Iris pigment epithelial cell (primary cell): ENCODE measurements at places on chromosomes 5 and 9.

DNA sequence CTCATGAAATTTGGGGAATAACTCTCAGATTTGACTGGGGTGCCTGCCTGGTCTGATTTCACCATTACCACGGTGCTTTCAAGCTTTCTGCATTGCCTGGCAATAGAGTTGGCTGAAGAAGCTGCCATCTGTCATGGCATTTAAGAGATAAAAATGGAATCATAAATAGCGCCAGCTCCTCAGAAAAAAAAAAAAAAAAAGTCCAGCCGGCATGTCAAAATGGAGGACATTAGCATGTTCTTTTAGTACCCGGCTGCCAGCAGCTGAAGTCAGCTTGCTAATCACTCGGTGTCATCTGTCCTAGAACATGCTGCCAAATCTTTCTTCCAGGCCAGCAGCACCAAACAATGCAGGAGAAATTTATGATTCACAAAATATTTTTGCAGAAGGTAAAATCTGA is 57.7 kb upstream of the CER1 start:
- DNase-seq: no peak

DNA sequence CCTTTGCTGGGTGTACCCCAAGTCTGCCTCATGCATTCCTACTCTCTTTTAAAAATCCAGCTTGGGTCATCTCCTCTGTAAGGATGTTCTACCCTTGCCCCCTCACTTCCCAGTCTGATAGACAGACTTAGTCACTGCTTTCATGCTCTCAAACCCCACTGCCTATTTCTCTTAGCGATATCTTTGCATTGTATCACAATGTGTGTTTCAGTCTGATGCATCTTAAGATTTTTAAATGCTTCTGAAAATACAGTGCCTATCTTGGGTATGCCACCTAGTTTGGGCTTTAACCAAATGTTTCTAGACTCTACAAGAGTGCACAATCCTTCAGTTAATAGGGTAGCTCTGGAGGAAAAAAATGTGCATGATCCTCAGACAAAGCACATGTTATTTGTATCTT is 97.8 kb downstream of the SNX18 start:
- DNase-seq: no peak

DNA sequence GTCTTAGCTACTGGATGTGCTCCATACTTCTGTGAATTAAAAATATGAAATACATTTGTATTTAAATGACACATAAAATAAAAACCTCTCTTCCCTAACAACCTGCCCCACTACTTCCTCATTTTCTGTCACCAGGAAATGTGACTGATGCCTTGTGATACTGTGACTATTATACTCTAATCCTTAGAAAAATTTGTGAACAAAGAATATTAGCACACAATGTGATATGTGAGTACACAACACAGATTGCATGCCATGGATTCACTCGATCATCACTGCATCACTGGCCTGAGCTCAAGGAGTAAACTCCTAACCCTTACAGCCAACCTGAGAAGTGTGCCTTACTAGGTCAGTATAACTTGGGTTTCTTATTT is 281.0 kb downstream of the EFNA5 start:
- DNase-seq: no peak

- DNase-seq: no peak
Measured at GRCh38 chr5:154384480-154385235, 61.1 kb upstream of the SAP30L start.

- DNase-seq: peak; percentile 16
Measured at GRCh38 chr9:132498531-132499210, 83.7 kb upstream of the BARHL1 start.

GRCh38 chr9:123820139-123820538 is 109.8 kb downstream of the DENND1A start:
- no peak for DNase-seq

DNA sequence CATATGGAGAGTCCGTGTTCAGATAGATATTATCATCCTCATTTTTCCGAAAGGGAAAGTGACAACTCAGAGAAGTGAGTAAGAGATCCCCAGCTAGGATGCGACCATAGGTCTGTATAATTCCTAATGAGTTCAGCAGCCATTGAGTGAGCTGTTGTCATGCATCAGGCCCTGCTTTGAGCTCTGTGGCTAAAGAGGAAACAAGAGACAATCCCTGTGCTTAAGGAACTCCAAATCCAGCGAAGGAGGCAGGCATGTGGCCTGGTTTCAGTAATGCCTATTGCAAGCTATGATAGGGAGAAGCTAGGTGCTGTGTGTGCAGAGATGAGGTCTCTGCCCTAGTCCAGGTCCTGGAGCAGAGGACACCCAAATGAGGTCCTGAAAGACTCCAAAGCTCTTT is 192.8 kb downstream of the ACTL7B start:
- no peak for DNase-seq

DNA sequence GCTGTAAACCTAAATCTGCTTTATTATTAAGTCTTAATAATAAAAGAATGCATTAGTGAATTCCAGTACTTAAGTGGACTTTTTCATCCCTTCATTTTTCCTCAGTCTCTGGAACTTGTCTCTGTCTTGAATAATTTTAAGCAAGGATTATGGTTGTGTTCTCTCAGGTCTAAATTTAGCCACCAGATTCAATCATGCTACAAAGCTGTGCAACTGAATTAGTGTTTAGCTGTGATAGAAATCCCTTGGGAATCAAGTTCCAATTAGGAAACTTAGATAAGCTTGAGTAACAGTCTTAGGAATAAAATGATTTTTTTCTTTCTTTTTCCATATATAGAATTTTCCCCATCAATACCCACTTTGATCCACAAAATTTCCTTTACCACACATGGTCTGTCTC is 104.3 kb downstream of the PLPPR1 start:
- no peak for DNase-seq

DNA sequence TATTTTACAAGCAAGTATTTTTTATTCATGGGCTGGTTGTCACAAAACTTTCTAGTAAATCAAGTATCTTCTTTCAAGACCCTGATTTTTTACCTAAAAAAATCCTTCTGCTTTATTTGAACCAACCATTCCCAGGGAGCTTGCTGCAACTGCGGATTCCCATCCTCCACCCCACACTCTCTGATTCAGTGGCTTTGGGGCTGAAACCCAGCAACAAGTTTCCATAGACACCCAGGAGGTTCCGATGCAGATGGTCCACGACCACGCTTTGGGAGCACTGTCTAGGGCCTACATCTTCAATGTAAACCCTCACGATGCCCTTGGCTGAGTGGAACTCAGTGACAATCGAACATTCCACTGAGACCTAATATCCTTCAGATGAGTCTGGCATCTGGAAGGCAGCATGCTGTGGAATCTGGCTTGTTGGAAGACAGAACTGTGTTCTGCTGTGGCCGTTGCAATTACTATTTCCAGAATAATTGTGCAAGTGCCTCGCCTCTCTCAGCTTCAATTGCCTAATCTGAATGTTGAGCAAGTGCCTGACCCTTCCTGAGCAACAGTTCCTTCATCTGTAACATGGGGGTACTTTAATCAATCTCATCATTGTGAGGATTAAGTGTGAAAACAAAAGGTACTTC is 105.1 kb downstream of the INSYN2B start:
- peak; percentile 78 for DNase-seq

GRCh38 chr5:91357806-91358205 is 25.3 kb downstream of the ARRDC3 start:
- DNase-seq: peak; percentile 79

GRCh38 chr9:21672761-21673160 is 129.7 kb upstream of the MTAP start:
- DNase-seq: peak; percentile 41

GRCh38 chr9:69898714-69899209 is 78.1 kb downstream of the CFAP95 start:
- peak; percentile 86 for DNase-seq

GRCh38 chr5:142689081-142689480 is 3.2 kb upstream of the FGF1 start:
- no peak for DNase-seq

DNA sequence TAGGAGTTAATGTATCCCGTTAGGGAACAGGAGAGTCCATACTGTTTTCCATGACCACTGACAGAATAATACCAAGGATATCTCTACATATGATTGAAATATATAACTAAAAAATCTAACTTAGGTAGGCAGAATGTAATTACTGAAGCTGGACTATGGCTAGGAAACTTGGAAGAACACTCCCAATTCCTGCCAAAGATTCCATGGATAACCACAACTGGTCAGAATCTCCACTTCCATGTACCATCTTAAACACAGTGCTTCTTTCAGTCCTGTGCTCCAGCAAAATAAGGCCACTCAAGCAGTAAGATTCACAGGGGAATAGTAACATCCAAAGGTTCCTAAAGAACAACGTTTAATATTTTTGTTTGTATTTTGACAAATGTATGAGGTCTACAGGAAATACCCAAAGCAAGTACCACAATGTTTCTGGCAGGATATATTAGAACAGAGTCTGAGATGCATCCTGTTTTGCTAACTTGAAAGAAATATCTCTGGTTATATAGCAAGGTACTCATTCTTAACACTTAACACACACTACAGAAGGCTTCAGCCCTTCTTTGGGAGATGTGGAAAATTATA is 295.0 kb downstream of the ADAMTS6 start:
- peak; percentile 74 for DNase-seq

- DNase-seq: no peak
Measured at GRCh38 chr5:173564106-173564505, 52.3 kb downstream of the BOD1 start.

GRCh38 chr5:125476901-125477585 is 730.6 kb upstream of the ZNF608 start:
- DNase-seq: peak; percentile 52

- no peak for DNase-seq
Measured at GRCh38 chr9:136742591-136743391, at the start of gene LCN10. TSS of gene LCN10 (minus strand) at chr9:136742940. CDS start at chr9:136742903, 37 bp downstream.

DNA sequence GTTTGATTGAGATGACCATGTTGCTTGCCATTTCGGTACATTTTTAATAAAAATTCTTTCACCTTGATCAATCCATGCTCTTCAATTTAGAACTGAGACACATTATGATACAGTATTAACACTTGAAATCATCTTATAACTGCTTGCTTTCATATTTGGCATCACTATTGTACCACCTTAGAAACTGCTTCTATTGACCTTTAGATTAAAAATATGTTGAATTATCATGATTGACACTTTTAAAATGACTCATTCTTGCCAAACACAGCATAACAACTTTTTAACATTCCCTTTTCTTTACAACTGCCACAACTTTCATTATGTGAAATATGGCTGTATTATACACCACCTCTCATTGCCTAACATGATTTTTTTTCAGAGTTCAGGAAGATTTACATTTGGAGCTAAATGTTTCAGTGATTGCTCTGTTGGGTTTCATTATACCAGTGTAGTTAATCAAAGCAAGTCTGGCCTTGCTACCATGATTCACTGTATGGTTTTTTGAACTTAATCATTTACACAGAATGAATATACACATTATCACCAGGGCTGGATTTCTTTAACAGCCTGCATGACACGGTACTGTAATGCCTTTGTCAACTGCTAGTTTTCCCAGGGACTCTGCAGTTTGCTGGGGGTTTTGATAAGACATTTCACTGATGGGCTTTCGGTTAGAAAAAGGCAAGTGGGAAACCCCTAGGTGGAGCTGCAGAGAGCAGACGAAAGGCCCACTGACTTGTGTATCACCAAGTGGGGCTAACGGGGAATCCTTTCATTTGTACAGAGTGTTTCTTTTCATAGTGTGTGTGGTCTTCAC is 93.6 kb upstream of the TLE4 start:
- peak; percentile 37 for DNase-seq

DNA sequence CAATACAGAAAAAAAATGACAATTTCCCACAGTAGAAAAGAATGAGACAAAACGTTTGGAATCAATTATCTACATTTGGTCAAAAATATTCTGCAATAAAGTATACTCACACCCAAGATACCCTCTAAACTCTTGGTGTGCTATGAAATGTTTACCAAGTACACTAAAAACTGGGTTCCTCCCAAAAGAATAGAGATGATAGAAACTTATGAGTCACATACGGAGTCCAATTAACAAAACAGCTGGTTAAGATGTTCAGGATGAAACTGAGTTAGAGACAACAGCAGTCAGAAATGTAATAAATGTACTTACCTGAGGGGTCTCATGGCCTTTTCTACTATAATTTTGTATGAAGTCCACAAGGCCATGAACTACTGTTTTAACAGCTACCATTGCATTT is 25.7 kb downstream of the RC3H2 start:
- DNase-seq: no peak

- DNase-seq: no peak
Measured at GRCh38 chr5:81389025-81389424, 4.9 kb downstream of the ACOT12 start.

DNA sequence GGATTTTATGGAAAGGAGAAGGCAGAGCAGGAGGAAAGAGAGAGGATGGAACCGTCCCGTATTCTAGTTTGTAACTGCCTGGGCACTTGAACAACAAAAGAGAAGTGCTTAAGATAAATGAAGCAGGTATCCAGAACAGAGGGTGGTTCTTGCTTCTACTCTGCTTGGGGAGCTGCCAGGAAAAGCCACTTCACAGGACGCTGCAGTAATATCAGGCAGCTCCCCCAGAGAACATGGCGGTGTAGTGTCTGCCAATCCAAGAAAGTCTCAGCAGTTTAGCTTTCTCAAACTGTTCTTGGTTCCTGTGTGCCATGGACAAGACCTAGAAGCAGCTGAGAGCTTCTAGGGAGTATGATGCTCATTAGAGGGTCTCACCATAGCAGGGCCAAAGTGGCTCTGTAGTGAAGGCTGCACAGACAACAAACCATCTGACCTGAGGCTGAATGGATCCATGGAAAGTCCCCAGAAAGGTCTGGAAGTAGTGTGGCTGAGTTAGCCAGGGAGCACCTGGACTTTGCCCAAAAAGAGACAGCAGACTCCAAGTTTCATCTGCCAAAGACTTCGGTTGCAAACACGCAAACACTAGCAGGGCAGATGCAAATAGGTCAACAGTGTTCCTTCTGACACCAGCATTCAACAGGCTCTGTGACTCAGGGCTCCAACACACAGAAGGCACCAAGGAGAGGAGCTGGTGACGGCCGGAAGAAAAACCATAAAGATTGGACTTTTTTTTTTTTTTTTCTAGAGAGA is 72.2 kb upstream of the TNFSF8 start:
- no peak for DNase-seq

GRCh38 chr5:160445132-160445531 is 23.5 kb downstream of the PTTG1 start:
- no peak for DNase-seq

DNA sequence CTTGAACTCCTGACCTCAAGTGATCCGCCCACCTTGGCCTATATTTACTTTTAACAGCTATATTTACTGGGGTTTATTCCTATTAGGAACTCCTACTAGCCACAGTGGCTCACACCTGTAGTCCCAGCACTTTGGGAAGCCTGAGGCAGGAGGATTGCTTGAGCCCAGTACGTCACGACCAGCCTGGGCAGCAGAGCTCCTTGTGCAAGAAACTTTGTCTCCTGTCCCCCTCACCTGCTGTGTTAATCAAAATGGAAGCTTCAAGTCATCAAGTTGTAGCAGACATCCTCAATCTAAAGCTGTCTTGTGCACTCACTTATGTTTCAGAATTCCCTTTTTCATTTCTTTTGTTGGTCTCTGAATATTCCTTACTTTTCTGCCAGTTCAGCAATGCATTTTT is 15.0 kb upstream of the SPRY4 start:
- no peak for DNase-seq
